Mucosa of descending colon (tissue), 3 donors: ENCODE measurements at places on chromosomes 4 and X. TPM values are rescaled to one million over a fixed set of nuclear protein-coding genes. Genes with fewer than 3 reads are reported as not detected.

- DNase-seq: no peak
Observed at GRCh38 chr4:71540749-71541269, 202.0 kb downstream of the SLC4A4 start.

TMEM271 gene
- not detected for total RNA-seq

- DNase-seq: no peak
Observed at GRCh38 chr4:75786938-75787337, 62.6 kb downstream of the USO1 start.

- DNase-seq: no peak
Observed at GRCh38 chrX:19065535-19065934, 56.7 kb downstream of the ADGRG2 start.

DNA sequence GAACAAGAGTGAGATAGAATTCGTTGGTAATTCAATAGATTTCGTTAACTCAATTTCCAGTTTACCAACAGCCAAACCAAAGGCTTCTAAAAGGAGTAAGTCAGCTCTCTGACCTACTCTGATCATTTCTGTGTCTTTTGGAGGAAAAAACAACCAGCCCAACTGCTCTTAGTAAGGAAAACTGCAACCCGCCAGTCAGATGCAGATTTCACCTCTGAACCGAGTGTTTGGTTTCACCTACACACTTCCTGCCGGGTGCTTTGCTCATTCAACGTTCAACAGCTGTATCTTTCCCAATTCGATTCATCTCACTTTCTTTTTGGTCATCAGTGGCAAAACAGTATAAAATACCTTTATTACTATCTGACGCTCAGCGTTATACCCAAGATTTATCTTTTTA lies 24.5 kb downstream of the TMSB4X start:
- no peak for DNase-seq

- no peak for DNase-seq
Observed at GRCh38 chrX:39507617-39508299, 590.0 kb downstream of the BCOR start.

GRCh38 chrX:22097012-22097694 lies 65.0 kb downstream of the PHEX start:
- no peak for DNase-seq

SLC25A5 gene
- 1,194 TPM for total RNA-seq

DNA sequence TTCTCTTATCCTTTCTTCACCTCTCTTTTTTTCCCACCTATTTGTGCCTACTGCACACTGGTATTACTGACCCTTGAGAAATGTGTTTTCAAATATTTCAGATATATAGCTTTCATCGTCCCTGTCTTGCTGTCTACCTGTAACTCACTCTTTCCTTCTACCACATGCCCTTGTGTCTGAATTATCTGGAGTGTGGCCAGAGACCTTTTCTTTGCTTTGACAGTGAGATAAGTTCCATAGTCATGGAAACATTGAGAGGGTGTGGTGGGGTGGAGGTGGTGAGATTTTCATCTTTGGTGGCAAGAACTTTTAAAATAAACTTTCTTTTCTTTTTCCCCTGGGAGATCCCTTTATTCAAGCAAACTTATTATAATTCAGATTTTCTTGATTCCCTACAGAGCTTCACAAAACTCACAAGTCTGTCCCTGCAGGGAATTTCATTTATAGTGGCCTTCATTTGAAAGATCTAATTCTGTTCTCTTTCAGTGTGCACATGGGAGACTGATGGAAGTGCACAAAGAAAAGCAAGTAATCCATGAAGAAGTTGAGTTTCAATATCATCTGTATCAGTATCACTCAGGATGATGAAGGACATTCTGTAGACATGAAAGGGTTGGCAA lies 95.7 kb downstream of the SH2D1A start:
- no peak for DNase-seq

DNA sequence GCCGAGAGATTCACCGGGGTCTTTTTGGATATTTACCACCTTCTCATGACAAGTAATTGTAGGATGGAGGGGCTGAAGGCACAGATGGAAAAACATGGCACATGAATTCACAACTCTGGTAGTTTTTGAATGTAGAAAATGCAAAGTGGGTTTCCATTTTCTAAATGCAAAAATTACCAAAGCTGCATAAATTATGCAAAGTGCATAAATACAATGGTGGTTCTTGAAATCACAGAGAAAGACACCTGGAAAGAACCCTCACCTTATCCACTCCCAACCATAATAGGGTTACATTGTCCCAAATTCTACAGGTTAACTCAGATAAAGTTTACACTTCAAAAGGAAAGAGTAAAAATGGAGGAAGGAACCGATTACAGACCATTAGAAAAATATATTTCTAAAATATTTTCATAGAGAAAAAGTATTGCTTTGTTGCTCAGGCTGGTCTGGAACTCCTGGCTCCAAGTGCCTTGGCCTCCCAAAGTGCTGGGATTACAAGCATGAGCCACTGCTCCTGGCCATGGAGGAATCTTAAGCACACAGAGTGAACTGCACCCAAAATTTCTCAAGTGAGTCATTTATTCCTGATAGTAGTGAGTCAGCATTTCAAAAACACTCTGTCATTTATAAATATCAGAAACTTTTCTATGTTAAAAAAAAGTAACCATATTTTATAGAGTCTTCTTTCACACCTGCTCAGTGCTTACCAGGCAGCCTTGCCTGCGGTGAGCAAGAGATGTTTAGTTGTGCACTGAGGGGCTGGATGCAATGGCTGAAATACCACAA lies 101.4 kb downstream of the FIP1L1 start:
- no peak for DNase-seq

POU4F2 gene
- not detected for total RNA-seq

DNA sequence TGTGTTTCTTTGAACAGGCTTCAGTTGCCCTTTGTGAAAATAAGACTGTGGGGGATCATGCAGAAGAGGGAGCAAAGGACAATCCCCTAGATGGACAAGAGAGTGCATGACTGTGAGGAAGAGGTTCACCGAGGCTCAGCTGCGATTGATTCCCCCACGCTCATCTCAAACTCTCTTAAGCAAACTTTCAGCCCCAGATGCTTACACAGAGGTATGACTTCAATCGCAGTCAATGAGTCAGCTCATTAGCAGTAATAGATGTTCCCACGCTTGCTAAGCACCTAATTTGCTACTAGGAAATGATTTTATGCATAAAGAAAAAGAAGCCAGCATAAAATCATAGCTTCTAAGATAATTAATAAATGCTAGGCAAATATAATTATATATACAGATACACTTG lies 2256.1 kb upstream of the AGA start:
- no peak for DNase-seq

PAGE2B gene
- total RNA-seq: not detected

HNRNPD gene
- total RNA-seq: 172 TPM

DNA sequence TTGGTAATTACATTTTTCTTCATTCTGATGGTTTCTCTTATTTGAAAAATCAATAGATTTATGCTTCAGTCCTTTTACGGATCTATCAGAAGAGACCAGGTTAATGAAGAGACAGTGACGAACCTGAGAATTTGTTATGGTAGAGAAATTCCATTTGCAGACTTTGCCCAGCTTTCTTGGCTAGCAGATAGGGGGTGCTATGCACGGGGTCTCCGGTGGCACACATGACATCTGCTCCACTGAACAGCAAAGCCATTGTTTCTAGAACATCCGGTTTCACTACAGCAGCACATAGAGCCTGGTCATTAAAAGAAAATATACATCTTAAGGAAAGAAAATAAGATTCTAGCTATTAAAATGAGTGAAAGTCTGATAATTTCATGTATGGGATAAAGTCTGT lies 85.1 kb downstream of the ARAP2 start:
- no peak for DNase-seq

DNA sequence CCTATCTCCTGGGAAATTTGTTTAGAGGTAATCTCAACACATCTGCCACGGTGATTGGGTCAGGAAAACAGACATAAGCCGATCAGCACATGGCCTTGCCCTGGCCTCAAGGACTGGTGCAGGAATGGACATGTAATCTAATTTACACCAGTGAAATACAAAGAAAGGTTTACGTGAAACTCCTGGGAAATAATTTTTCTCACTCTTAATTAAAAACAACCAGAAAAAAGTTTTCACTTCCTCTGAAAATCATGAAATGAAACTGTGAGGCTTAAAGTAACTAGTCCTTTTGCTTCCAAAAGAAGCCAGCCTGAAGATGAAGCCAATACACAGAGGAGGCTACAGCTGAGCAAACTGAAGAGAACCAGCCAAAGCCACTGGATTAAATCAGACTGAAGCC lies 154.1 kb upstream of the FAM241A start:
- DNase-seq: no peak

SLC49A3 gene
- 9.9 TPM for total RNA-seq

FREM3 gene
- not detected for total RNA-seq
